CD4-positive, alpha-beta T cell treated with Interleukin-4 for 4 hours (primary cell): ENCODE measurements at places on chromosomes 4 and X.

GRCh38 chrX:74506317-74507115 is 85.2 kb downstream of the SLC16A2 start:
- DNase-seq = no peak

DNA sequence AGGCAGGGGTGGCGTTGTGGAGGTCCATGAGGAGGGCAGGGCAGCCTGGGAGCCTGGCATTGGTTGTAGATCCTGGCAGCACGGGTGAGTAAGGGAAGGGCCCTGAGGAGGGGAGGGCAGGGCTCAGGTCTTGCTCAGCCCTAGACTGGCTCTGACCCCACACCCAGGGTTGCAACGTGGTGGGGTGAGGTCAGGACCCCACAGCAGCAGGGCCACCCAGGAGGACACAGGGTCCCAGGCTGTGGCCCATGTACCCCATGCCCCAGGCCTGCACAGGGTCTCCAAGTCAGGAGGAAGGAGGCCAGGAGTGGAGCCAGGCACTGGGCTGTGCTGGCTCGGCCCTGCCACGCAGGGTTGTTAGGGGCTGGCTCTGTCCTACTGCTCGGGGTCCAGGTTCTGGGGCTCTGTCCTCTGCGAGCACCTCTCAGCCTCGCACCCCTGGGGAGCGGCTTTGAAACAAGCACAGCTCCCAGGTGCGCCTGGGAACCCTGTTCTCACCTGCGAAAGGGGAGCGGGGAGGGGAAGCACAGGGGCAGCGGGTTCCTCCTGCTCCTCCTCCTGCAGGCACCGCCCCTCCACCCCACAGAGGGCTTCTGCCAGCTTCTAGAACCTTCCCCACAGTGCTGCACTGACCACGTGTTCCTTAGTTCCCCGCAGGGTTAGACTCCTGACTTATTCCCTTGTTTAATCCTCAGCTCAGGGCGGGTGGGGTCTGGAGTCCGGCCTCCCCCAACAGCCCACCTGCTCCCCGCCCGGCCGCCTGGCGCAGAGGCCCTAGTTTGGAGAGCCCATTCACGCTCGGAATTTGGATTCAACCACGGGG is 20.4 kb downstream of the MSANTD1 start:
- no peak for DNase-seq

GRCh38 chr4:22504447-22504846 is 11.4 kb downstream of the ADGRA3 start:
- DNase-seq = no peak

DNA sequence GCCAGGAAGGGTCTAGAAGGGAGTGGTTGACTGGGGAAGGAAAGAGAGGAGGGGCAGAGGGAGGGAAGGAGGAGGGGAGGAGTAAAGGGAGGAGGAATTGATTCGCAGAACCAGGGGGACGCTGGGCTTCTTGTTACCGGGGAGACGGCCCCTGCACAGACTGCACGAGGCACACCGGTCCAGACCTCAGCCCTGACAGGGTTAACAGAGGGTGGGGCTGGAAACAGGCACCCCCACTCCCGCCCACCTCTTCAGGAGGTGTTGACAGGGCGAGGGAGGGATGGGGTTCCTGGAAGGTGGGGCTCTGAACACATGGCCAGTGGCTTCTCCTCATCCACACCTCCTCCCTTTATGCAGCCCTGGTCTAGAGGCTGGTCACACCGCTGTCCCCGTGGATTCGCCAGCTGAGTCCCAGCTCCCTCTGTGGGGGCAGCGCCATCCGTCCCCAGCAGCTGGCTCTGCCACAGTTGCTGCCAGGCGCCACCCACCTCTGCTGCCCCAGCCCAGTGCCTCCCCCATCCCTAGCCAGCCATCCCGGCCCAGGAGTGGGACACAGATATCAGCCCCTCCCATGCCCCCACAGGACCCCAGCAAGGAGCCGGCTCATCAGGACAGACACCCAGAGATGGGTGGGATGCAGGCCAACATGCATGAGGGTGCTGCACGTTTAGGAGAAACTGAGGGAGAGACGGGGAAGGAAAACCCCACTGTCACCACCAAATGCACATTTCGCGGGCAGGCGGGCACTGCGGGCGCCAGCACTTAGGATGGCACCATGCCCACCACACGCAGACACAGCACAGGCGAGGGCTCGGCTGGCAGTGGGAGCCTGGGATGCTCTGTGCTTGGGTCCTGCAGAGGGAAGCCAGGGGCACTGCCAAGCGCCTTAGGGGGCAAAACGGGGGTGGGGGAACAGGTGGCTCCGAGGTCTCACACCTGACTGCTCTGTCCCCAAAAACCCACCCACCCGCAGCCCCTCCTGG is 87.6 kb downstream of the ABLIM2 start:
- DNase-seq = no peak

DNA sequence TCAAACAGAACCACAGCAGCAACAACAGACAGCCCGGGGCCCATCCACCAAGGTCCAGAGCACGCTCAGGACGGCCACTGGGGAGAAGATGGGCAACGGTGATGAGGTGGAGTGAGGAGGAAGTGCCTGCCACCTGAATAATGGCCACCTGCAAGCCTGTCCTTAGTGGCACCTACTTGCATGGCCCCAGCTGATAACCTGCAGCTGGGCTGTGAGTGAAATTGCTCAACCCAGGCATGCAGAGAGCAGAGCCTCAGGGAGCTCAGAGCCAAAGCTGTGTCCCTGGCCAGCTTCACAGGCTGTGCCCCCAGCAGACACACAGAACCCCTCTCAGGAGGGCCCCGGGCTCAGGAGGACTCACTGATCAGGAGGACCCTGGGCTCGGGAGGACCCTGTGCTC is 102.4 kb upstream of the ADRA2C start:
- DNase-seq = no peak

DNA sequence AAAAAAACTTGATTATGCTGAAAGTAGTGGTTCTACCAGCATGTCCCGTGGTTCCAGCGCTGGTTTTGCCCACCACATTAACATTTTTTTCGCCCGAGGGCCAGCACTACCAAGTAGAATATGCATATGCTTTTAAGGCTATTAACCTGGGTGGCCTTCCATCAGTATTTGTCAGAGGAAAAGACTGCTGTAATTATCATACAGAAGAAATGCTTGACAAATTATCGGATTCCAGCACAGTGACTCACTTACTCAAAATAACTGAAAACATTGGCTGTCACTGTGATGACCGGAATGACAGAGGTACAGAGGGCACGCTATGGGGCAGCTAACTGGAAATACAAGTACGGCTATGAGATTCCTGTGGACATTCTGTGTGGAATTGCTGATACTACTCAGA is 34.6 kb downstream of the PRPS2 start:
- no peak for DNase-seq

DNA sequence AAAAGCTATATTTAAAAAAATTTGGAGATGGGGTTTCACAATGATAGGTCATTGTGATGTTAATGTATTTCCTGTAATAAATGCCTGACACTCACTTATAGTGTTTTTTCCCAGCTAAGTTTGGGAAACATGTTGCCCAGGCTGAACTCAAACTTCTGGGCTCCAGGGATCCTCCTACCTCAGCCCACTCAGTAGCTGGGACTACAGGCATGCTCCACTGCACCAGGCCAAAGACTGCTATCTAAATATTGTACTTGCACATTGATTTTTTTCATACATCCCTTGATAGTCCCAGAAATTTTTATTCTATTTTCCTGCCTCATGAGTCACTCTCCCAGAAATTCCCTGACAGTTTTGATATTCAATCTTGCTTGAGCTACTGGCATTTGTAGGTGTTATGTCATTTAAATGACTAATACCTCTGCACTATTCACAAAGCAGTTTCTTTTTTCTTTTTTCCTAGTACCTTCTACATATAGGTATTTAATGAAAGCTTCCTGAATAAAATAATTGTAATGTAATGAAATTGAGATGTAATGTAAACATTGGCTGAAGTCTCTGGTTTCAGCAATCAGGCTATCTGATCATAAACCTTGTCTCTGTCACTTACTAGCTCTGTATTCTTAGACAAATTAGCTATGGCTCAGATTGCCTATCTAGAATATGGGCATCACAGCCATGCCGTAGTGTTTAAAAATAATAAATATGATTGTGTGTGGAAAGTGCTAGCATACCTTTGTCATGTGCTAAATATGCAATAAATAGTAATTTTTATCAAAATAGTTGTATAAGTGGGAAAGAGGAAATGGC is 1973.0 kb upstream of the AGA start:
- DNase-seq = no peak

DNA sequence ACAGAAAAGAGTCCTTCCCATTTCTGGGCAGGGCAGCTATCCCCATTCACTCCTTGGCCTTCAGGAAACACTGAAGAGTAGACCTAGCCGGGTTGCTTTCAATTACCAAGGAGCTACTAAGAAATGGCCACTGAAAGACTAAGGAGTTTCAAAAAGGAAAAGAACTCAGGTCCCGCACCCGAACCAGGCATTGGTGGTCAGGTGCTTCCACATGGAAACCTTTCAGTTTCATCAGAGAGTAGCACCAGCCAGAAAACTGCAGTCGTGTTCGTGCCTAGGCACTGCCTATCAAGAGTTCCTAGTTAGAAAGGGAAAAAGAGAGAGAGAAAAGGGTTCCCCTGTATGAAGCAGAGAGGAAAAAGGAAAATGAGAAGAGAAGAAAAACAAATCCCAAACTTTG is 237.9 kb downstream of the KLHL4 start:
- DNase-seq = no peak

DNA sequence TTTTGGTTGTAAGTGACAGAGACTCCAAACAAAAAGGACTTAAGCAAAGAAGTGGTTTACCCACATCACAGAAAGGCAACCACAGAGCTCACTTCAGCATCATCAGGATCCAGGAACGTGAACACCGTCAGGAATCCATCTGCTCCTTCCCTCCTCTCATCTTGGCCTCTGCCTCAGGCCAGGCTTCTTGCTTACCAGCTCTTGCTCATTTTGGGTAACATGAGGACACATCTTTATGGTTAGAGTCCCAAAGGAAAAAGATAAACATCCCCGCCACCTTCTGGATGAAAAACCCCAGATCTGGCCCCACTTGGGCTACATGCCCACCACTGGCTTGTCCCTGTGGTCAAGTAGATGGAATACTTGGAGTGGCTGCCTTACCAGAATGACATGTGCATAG is 176.8 kb upstream of the RPL34 start:
- no peak for DNase-seq

DNA sequence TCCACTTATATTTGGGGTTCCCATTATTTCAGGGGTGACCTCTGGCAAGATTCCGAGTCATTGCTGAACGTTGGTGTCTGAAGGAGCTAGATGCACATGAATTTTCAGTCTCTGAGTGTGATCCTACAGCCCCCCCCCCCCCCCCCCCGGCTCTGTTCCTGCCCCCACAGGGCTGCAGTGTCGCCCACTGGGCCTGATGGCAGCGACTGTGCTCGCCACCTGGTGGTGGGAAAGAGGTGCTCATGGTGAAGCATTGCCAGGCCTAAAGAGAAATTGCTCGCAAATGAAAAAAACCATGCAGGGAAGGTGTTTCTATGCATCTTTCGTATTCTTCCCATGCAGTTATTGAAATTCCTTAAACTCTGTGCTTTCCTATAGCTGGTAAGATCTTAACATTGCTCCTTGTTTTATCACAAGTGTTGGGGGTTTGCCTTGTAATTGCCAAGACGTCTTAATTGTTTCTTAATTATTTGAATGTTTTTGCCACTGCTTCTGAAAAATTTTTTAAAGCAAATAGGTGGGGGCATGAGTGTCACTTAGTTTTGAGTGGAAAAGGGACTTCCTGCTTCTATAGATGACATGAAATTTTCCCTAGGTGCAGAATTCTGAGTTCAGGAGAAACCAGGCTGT is 63.2 kb downstream of the CLDN22 start:
- DNase-seq = no peak

GRCh38 chr4:151968643-151969042 is 207.8 kb upstream of the GATB start:
- no peak for DNase-seq

- no peak for DNase-seq
These were observed 69.6 kb downstream of the KIT start for GRCh38 chr4:54727346-54727745.

GRCh38 chrX:44306356-44306755 is 37.1 kb downstream of the EFHC2 start:
- no peak for DNase-seq

GRCh38 chr4:2949782-2950125 is 13.5 kb downstream of the NOP14 start:
- no peak for DNase-seq

DNA sequence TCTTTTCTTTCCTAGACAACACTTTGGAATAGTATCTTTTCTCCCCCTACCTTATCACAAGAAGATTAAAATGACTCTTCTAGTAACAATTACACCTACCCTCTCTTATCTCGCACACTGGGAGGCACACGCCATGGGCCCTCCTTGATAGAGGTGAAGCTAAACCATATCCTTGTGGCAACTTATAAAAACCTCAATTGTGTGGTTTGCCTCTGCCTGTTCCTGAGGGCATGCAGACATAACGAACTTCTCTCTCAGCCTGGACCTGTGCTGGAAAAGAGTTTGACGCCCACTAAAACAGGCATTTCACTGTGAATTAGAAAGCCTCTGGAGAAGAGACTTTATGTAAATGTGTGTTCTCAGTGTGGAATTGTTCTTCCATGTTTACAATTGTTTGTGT is 141.2 kb downstream of the NDST3 start:
- DNase-seq = no peak

DNA sequence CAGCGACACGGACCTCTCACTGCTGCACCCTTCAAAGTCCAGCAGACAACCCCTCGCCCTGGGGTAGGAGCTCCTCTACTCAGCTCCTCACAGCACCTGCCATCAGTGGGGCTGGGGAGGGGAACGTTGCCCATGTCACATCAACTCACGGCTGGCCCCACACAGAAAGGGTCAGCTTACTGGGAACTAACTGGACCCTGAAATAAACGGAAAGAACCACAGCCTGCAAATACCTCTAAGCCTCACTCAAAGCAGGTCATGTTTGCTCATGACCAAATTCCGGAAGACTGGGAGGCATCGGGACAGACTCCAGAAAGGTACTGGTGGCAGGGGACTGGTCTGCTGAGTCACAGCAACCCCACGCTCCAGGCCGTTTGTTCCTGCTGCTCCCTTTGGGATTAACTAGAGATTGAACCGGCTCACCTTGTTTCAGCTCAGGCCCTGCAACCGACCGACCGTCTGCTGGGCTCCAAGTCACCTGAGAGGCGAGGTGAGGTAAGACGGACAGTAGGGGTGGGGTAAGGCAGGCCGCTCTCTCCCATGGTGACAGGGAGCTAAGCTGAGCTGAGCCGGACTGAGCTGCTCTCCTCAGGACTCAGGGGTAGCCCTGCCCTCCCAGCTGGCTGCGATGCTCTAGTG is 5.6 kb downstream of the G6PD start:
- no peak for DNase-seq

- no peak for DNase-seq
These were observed 700.6 kb upstream of the PITX2 start for GRCh38 chr4:111323496-111323895.

- no peak for DNase-seq
These were observed 55.8 kb upstream of the MAGEB10 start for GRCh38 chrX:27751976-27752375.

GRCh38 chrX:132393992-132394391 is 94.8 kb downstream of the MBNL3 start:
- no peak for DNase-seq

GRCh38 chr4:87150498-87151261 is 69.7 kb downstream of the KLHL8 start:
- peak; percentile 80 for DNase-seq

GRCh38 chr4:56909086-56909894 is 1.6 kb downstream of the REST start:
- peak; percentile 49 for DNase-seq

GRCh38 chrX:109190542-109190941 is 291.3 kb downstream of the GUCY2F start:
- DNase-seq = no peak
